ENCODE measurements at places on chromosomes 7 and 10. TPM values are rescaled to one million over a fixed set of nuclear protein-coding genes. Genes with fewer than 3 reads are reported as not detected.

Gene CDK13
- total RNA-seq = 59.3 TPM

Gene CTTNBP2
- total RNA-seq = 0.32 TPM

Gene LLCFC1
- not detected for total RNA-seq

Gene SCIN
- 0.15 TPM for total RNA-seq

Gene PNLIPRP3
- total RNA-seq = not detected

Gene SLC39A12
- total RNA-seq = not detected
